NCI-H446 (cell line): ENCODE measurements at places on chromosomes 2 and 18.

GRCh38 chr2:148527488-148528340 is 116.8 kb upstream of the EPC2 start:
- DNase-seq = no peak

GRCh38 chr2:216920937-216921456 is 61.1 kb upstream of the TNP1 start:
- no peak for DNase-seq

DNA sequence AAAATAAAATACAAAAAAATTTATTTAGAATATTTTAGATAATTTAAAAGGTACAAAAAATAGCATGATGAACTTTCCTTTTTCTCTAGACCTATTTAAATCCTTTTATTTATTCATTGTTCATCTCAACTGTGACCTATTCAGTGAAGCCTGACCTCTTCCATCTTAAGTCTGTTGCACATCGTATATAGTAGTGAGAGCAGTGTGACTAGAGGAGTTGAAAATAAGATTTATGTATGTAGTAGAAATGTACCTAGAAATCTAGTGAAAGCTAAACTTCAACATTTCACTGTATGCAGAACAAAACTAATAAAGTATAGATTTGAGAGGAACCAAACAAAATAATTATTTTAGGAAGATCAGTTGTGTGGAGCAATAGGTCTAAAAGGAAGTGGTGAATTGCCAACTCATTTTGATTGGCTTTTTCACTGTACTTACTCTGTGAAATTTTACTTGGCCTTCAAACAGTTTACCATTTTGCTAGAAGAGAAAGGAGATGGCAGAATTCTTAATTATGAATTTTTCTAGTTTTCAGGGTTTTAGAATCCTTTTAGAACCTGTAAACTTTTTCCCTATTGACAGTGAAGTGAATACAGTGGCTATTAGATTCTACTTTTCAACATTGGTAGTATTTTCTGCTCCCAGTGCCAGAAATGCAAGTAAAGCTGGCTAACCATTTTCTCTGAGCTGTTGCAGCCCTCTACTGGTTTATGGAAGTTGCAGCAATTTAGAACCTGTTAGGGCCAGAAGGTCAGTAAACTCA is 11.0 kb downstream of the ANKRD12 start:
- peak; percentile 26 for DNase-seq

GRCh38 chr2:59385971-59386370 is 1144.8 kb upstream of the FANCL start:
- no peak for DNase-seq

- peak; percentile 92 for DNase-seq
These were observed 28.4 kb upstream of the CASP8 start for GRCh38 chr2:201231781-201232466.

- DNase-seq = no peak
These were observed 52.7 kb upstream of the NCK2 start for GRCh38 chr2:105691947-105692390.

DNA sequence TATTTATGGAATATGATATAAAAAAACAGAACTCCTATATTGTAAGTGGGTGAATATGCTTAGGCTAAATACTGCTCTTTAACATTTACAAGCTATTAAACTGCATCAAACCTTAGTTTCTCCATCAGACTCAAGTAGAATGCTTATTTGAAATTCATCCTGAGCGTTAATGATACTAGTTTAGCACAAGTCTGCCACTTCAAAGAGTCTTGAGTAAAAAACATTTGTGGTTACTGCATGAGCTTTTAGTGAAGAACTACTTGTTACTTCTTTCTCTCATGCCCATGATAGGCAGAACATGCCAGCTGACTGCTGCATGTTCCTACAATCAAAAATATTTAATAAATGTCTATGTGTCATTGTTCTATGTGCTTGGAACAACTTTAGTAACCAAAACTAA is 12.1 kb downstream of the YES1 start:
- DNase-seq = no peak

- no peak for DNase-seq
These were observed 56.3 kb upstream of the MYO3B start for GRCh38 chr2:170121689-170122088.

GRCh38 chr2:68411397-68412126 is 46.5 kb downstream of the PLEK start:
- DNase-seq = no peak

DNA sequence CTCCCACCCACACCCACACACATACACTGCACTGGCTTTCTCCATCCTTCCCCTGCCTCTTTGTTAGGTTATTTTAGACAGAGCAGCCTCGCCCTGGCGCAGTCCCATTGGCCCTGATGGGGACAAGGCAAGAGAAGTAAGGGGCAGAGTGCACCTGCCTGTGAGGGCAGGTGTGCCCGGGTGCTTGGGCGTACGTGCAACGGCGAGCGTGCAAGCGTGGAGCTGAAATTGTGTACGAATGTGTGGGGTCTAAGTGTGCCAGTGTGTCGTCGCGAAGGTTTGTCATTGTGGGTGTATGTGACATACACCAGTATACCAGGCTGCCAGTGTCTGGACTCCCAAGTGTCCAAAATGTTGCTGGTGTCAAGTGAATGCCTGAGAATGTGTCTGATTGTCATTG is 544 bp downstream of the LRATD1 start:
- no peak for DNase-seq

DNA sequence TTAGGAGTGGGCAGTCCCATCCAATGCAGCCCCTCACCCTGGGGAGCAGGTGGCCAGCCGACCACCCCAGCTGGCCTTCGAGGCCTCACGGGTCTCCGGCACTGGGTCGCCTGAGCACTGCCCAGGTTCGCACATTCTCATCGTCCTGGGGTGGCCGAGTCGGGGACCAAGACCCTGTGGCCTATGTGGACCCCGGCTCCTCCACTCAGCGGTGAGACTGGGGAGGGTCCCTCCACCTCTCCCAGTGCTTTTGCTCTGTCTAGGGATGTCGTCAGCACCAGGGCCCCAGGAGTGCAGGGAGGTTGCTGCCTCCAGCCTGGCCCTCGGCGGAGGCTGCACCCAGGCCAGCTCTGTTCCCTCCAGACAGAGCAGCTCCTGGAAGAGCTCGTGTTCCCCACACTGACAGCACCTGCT is 89.6 kb downstream of the TPO start:
- no peak for DNase-seq

GRCh38 chr2:112721819-112722522 is 1.2 kb downstream of the NT5DC4 start:
- DNase-seq = no peak
